ENCODE measurements at places on chromosomes 12 and 14. TPM values are rescaled to one million over a fixed set of nuclear protein-coding genes. Genes with fewer than 3 reads are reported as not detected.

Gene LALBA
- not detected for total RNA-seq

DNA sequence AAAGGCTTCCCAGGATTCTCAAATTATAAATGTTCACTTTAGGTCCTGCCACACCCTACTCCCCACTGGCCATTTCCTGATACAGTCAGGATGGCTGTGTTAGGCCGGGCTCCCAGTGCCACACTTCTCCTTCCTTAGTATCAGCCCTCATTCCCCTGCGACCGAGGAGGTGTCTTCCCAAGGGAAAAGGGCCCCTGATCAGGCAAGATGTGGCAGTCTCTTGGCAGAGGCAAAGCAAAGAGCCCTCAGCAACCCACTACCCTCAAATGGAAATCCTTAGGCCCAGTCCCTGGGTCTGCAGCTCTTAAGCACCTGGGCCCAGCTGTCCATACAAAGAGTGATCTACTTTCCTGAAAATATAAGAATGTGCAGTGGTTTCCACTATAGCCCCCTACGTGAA is 96.5 kb upstream of the VASH1 start:
- no peak for DNase-seq

GRCh38 chr12:67068204-67068731 is 200.9 kb upstream of the CAND1 start:
- DNase-seq: no peak

Gene SUSD6
- total RNA-seq: 48.0 TPM

Gene HSPB8
- total RNA-seq: 66.4 TPM

- DNase-seq: no peak
Observed at GRCh38 chr14:68195126-68195525, 375.5 kb downstream of the RAD51B start.

DNA sequence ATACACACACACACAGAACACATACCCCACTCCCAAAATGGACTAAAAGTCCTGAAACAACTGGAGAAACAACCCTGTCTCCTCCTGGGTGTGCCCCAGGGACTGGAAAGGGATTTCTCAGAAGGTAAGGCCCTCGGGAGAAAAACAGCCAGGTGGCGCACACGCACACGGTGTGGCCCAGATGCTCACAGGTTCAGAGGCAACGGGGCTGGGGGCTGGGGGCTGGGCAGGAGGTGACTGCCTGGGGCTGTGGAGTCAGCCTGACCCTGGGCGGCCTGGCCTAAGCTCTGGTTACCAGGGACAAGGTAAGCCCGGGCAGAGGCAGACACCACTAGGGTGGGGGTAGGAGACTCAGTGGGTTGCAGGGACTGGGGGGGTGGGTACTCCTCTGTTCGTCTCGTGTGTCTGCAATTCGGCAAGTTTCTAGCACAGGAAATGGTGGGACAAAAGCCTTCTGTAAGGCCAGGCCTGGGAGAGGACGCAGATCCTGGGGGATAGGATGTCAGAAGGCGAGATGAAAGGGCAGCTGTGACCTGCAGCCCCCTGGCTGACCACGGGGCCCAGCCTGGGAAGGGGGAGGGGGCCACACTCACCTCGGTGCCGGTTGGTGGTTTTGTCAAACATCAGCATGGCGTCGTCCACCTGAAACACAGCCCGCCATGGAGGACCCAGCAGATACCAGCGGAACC is 10.4 kb downstream of the MSI1 start:
- DNase-seq: no peak

- no peak for DNase-seq
Observed at GRCh38 chr12:87924149-87924548, 105.1 kb downstream of the C12orf50 start.

GRCh38 chr14:77590845-77591485 is 25.5 kb downstream of the SPTLC2 start:
- no peak for DNase-seq

- DNase-seq: no peak
Observed at GRCh38 chr14:52269982-52270381, 2.5 kb downstream of the PTGDR start.

GRCh38 chr12:19398376-19399363 is 40.6 kb upstream of the AEBP2 start:
- DNase-seq: no peak

Gene RND1
- 4.7 TPM for total RNA-seq

- DNase-seq: no peak
Observed at GRCh38 chr12:31248337-31248736, 77.6 kb downstream of the SINHCAF start.

Gene RNF212B
- not detected for total RNA-seq

DNA sequence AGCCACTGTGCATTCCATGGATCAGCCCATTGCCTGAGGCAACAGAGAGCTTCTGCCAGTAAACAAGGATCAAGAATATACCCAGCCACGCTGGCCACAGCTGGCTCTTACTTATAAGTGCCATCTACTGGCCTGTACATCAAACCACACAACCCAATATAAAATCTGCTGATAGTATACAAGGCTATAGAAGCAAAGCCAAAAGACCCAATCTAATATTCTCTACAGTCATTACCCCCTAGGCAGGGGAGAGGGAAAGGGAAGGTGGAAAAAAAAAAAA is 4.4 kb upstream of the FAM186B start:
- DNase-seq: no peak

Gene BEGAIN
- total RNA-seq: 2.2 TPM

- no peak for DNase-seq
Observed at GRCh38 chr12:15688202-15688736, 100.9 kb downstream of the EPS8 start.

- peak; percentile 76 for DNase-seq
Observed at GRCh38 chr14:105095236-105095805, 30.1 kb upstream of the GPR132 start.

Gene ASCL1
- not detected for total RNA-seq

DNA sequence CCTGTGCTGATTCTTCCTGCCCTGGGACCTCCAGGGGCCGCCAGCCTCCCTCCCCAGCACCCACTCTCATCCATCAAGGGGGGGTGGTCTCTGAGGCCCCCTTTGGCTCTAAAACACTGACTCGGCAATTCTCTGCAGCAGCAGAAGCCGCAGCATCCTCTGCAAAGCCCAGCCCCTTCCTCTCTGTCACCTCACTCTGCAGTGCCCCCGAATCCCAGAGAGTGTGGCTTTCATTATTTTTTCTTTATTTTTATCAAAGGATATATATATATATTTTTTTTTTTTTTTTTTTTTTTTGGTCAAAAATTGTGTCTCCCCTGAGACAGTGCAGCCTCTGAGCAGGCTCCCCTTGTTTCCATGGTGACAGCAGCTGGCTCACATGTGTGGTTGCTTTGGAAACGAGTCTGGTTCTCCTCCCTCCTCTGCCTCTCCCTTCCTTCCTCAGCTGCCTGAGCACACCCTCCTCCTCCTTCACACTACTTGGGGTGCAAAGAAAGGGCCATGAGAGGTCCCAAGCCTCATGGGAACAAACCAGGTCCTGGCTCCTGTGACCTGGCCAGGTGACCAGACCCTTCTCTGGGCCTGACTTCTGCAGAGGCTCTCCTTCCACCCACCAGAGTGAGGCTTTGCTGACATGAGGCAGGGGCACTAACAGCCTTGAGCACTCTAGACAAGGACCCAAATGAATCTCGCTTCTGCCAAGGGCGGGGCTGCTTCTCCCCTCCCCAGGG is 100.5 kb downstream of the LRRC74A start:
- DNase-seq: no peak

DNA sequence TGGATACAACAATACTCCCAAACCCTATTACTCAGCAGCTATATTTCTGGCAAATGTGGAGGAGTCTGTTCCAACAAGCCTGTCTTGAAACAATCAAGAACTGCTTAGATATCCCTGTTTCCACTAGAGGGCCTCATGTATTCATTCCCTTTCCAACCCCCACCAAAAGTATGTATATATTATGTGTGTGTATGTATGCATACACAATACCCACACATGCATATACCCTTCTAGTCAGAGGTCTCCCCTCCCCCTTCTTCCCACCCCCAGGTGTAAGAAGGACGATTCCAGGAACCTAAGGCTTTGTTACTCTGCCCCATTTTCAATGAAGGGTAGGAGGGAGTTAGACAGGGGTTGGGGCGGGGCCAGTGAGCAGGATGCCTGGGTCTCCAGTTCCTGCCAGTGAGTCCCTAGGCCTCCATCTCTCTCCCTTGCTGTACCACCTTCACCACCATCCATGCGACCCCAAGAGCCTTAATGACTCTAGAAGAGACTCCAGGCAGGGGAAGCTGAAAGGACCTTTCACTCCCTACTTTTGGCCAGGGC is at the start of gene DGKA:
Gene DGKA, plus strand, starts transcription at position 392 of the 546 bp plus-strand sequence. CDS start 5,342 bp downstream, outside the sequence.
- DNase-seq: no peak

Gene ETFBKMT
- total RNA-seq: 3.3 TPM

Gene MYH6
- total RNA-seq: not detected

GRCh38 chr14:21505012-21505553 is 6.1 kb downstream of the METTL3 start:
- DNase-seq: no peak

Gene PLBD1
- 35.7 TPM for total RNA-seq

- no peak for DNase-seq
Observed at GRCh38 chr14:99883866-99884650, 90.8 kb downstream of the EML1 start.

- DNase-seq: no peak
Observed at GRCh38 chr12:18567787-18568186, 170.0 kb downstream of the PLCZ1 start.

- DNase-seq: no peak
Observed at GRCh38 chr14:36647824-36648753, 13.6 kb upstream of the PAX9 start.

GRCh38 chr14:76672123-76672522 is 89.1 kb upstream of the VASH1 start:
- DNase-seq: no peak

- no peak for DNase-seq
Observed at GRCh38 chr12:111636209-111636945, 37.3 kb upstream of the ATXN2 start.

Gene PPP1R1A
- total RNA-seq: 184 TPM

DNA sequence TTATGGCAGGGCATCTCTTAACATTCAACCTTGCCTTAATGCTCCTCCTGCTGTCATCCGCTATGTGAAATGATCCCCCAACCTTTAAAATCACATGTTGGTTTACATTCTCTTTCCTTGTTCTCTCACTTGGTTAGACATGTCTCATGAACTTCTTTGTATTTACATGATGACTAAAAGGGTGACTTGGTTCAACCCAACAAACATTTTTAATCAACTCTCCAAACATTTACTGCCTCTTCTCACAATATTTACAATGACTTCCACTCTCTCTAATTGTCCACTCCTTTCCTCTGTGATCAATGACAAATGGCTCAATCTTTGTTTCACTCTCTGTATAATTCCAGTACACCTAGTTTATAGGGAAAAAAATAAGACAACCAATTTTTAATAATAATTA is 506.1 kb downstream of the NELL2 start:
- DNase-seq: no peak

Gene LYZ
- 81.9 TPM for total RNA-seq

DNA sequence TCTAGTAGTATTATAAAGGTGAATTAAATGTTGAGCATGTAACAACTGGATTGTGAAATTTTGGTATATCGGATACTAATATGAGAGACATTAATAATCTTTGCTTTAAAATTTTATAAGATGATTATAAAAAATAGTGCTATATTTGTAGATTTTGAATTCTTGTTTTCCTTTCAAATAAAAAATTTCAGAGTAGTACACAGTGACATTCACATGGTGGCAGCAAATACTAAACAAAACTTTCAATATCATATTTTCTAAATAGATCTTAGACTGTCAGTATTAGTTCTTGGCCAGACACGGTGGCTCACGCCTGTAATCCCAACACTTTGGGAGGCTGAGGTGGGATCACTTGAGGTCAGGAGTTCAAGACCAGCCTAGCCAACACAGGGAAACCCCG is 166.0 kb downstream of the NAV3 start:
- no peak for DNase-seq

Gene GUCY2C
- total RNA-seq: not detected

Gene RPS6KL1
- 23.6 TPM for total RNA-seq

DNA sequence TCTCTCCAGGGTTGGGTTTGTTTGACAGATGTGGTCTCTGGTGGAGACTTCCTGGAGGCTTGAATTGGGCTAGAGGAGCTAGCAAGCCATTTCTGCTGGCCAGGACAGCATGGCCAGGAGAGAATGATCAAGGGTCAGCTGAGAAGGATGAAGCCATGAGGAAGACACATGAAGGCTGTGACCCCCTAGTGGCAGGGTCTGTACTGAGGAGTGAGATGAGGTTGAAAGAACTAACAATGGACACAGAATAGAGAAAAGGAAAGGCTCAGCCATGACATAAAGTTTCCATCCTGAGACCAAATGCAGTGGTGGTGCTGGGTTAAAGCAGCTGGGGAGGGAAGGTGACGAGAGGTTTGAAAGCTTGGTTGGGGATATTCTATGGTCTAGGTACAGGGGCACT is 89.9 kb downstream of the NT5DC3 start:
- no peak for DNase-seq

All from mesenteric fat pad (tissue), 1 donor.